Endothelial cell (in vitro differentiated cells): ENCODE measurements at places on chromosomes 6 and 20. TPM values are rescaled to one million over a fixed set of nuclear protein-coding genes. Genes with fewer than 3 reads are reported as not detected.

- no peaks in the 10 kb centered on the region for H3K27me3 ChIP-seq
- no peak overlapping the region for H3K27ac ChIP-seq
- H3K36me3 ChIP-seq: no peaks in the 10 kb centered on the region
- H3K4me1 ChIP-seq: no peaks in the 10 kb centered on the region
Measured at GRCh38 chr20:46545077-46545826, 5.2 kb downstream of the OCSTAMP start.

ENPP1 gene
- total RNA-seq: 32.4 TPM

- no peak overlapping the region for H3K4me3 ChIP-seq
- no peak for DNase-seq
- H3K4me1 ChIP-seq: no peaks in the 10 kb centered on the region
- H3K36me3 ChIP-seq: no peaks in the 10 kb centered on the region
- no peak overlapping the region for H3K27ac ChIP-seq
- H3K27me3 ChIP-seq: no peaks in the 10 kb centered on the region
Measured at GRCh38 chr6:145428706-145429105, 306.6 kb downstream of the EPM2A start.

DNA sequence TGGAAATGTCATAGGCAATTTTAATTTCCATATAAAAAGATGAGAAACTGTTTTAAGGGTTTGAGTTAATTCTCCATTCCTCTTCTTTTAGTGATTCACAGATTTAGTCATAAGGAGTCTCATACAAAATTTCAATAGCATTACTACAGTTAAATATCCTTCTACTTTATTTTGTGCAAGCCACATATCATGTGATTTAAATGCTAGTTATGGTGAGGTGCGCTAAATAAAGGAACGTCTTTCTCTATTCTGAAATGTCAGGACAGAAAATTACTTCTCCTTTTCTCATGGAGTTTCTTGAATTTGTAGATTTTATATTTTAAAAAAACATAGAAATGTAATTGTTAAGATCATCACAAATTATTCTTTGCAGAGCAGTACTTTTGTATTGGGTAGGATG, 50.0 kb upstream of the SUPT3H start:
- no peak overlapping the region for H3K4me3 ChIP-seq
- DNase-seq: no peak
- no peaks in the 10 kb centered on the region for H3K36me3 ChIP-seq
- H3K27ac ChIP-seq: no peak overlapping the region

DNA sequence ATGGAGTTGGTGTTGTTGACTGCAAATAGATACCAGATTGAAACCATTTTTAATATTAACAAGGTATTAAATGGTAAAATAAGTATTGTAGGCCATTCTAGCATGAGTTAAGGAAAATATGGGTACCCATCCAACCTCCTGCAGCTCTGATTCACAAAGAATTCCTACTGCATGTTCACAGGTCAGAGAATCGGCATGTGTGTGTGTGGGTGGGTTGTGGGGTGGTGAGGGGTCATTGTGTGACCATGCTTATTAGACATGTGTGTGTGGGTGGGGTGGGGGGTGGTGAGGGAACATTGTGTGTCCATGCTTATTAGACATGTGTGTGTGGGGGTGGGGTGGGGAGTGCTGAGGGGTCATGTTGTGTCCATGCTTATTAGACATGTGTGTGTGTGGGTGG, 3.2 kb downstream of the IYD start:
- no peak overlapping the region for H3K4me3 ChIP-seq
- no peaks in the 10 kb centered on the region for H3K27me3 ChIP-seq
- H3K4me1 ChIP-seq: no peaks in the 10 kb centered on the region
- DNase-seq: no peak
- no peak overlapping the region for H3K27ac ChIP-seq

DNA sequence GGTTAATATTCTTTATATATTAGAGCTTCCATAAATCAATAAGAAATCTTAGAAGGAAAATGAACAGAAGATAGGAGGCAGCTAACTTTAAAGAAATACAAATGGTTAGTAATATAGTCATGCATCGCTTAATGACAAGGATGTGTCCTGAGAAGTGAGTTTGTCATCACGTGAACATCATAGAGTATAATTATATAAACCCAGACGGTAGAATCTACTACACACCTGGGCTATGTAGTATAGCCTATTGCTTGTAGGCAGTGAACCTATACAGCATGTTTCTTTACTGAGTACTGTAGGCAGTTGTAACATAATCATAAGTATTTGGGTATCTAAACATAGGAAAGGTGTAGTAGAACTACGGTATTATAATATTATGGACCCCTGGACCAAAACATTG, 14.3 kb downstream of the TBPL1 start:
- H3K27me3 ChIP-seq: no peaks in the 10 kb centered on the region
- no peaks in the 10 kb centered on the region for H3K4me1 ChIP-seq
- no peak for DNase-seq

TFAP2D gene
- 0.31 TPM for total RNA-seq

TRIM31 gene
- not detected for total RNA-seq

SPEF1 gene
- total RNA-seq: 0.23 TPM

- DNase-seq: no peak
- no peaks in the 10 kb centered on the region for H3K36me3 ChIP-seq
- no peaks in the 10 kb centered on the region for H3K27me3 ChIP-seq
- peaks cover 7% of the 10 kb centered on the region for H3K4me1 ChIP-seq
- H3K4me3 ChIP-seq: no peak overlapping the region
Measured at GRCh38 chr20:17557675-17558006, 12.2 kb upstream of the DSTN start.

ARFGEF3 gene
- total RNA-seq: 6.4 TPM

GRCh38 chr6:40962241-40962640, 76.8 kb downstream of the UNC5CL start:
- no peak for DNase-seq
- H3K4me1 ChIP-seq: peaks cover 7% of the 10 kb centered on the region
- no peak overlapping the region for H3K4me3 ChIP-seq
- no peaks in the 10 kb centered on the region for H3K27me3 ChIP-seq

- H3K36me3 ChIP-seq: no peaks in the 10 kb centered on the region
- peaks cover 3% of the 10 kb centered on the region for H3K4me1 ChIP-seq
- DNase-seq: no peak
- H3K27ac ChIP-seq: peak overlapping the region; percentile 88
- peak overlapping the region; percentile 89 for H3K4me3 ChIP-seq
Measured at GRCh38 chr6:26044140-26045064, 42.8 kb upstream of the HFE start.

DNA sequence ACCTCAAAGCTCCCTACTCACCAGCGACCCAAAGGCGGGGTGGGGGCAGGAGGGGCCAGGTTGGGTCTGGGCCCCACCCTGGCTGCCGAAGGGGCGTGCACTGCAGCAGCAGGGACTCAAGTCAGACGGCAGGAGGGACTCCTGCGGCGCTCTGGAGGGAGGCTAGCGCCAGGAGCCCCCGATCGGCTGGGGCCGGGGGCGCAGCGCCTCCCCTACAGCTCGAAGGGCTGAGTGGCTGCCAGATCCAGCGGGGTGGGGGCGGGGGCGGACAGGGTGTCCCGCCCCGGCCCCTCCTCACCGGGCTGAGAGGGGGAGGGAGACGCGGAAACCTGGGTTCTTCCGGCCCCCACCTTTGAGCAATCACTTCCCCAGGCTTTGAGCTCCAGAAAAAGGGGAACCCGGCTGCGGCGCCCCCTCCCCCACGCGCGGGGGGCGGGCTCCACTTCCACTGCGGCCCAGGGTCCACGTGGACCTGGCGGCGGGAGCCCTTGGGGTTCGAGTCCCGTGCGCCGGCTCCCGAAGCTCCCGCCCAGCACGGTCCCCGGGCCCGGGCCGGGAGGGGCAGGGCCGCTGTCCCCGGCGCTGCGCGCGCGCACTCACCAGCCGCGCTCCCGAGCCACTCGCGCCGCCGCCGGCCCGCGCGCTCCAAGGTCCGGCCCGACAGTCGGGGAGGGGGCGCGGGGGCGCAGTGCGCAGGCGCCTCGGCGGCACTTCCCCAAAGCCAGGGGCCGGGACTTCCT, at the start of gene RGS19:
RGS19 (minus strand) TSS at position 246 of the 740 bp plus-strand sequence. CDS start 2,632 bp downstream, outside the sequence.
- DNase-seq: peak; percentile 76
- H3K36me3 ChIP-seq: no peaks in the 10 kb centered on the region
- H3K4me1 ChIP-seq: peaks cover 24% of the 10 kb centered on the region
- H3K27me3 ChIP-seq: peaks cover 12% of the 10 kb centered on the region
- no peak within 1 kb of the TSS for H3K27ac ChIP-seq

NKX2-2 gene
- 0.82 TPM for total RNA-seq

DNA sequence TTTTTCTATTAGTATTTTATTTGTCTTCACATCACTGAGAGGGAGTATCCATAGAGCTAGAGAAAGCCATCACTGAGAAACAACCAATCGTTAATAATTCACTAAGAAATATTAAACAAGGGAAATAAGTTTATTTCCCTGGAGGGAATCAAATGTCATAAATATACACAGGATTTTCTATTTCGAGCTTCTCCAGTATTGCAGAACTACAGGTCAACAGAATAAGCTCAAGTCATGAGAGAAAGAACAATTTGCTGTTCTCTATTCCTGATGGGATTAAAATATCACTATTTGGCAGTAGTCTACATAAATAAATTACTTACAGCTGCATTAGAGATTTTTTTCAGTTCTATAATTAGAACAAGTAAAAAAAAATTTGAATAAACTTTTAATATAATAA, 2.2 kb upstream of the FAM162B start:
- peaks cover 8% of the 10 kb centered on the region for H3K36me3 ChIP-seq
- H3K4me3 ChIP-seq: no peak overlapping the region
- H3K27me3 ChIP-seq: peaks cover 7% of the 10 kb centered on the region
- H3K4me1 ChIP-seq: peaks cover 8% of the 10 kb centered on the region
- H3K27ac ChIP-seq: no peak overlapping the region

DNA sequence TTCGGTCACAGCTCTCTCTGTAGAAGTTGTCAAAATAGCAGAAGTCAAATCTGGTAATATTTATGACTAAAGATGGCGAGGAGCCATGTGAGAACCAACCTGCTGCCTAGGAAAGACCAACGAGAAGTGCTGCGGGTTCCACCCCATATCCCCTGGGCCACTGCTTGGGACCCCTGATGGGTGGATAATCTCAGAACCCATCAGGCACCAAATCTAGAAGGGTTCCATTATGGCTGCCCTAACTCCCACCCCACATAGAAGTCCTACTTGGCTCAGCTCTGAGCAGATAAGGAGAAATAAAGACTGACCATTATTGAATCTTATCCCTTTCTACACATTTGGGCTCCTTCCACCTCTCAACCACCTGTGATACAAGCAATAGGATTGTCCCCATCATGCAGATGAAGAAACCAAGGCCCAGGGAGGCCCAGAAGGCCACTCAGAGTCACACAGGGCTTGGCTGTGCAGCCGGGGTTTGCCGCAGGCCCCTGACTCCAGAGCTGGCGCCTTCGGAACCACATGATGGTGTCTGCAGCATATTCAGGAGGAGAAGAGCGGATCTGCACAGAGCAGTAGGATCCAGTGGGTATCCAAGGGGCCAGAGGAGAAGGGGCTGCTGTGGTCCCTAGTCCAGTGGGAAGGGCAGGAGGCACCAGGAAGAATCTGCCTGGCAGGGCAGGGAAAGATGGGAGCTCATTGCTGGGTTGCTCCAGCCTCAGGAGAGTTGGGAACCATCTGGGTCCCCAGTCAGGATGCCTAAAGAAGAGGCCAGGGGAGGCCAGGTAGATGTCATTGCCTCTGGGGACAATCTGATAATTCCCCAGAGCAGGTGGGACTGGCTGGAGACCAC, 9.6 kb upstream of the PCMTD2 start:
- no peak overlapping the region for H3K4me3 ChIP-seq
- H3K4me1 ChIP-seq: no peaks in the 10 kb centered on the region
- peaks cover 11% of the 10 kb centered on the region for H3K27me3 ChIP-seq
- H3K27ac ChIP-seq: peak overlapping the region; percentile 30

GRCh38 chr6:100568255-100568654, 103.5 kb upstream of the SIM1 start:
- peaks cover 3% of the 10 kb centered on the region for H3K27me3 ChIP-seq
- H3K4me3 ChIP-seq: no peak overlapping the region
- H3K36me3 ChIP-seq: peaks cover 8% of the 10 kb centered on the region

DNA sequence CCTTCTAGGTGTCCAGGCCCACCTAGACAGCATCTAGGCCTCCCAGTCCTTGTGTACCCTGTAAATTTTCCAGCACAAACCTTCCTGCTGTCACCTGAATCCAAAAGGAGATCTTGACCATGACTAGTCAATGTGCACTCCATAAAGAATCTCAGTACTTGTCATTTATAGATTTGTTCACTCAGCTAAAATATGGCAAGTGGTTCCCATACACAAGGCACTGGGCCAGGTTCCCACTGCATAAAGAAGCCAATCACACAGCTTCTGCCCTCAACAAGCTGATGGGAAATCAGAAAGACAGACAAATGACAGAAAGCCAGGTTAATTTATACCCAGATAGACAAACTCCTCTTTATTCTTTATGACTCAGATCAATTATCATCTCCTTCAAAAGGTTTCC, 526.8 kb downstream of the CD83 start:
- H3K4me3 ChIP-seq: no peak overlapping the region
- H3K27ac ChIP-seq: no peak overlapping the region
- DNase-seq: no peak
- no peaks in the 10 kb centered on the region for H3K36me3 ChIP-seq
- peaks cover 15% of the 10 kb centered on the region for H3K4me1 ChIP-seq

- peak overlapping the region; percentile 95 for H3K27ac ChIP-seq
- DNase-seq: peak; percentile 88
- H3K36me3 ChIP-seq: no peaks in the 10 kb centered on the region
- H3K4me1 ChIP-seq: peaks cover 40% of the 10 kb centered on the region
Measured at GRCh38 chr6:7140631-7141378, 33.0 kb downstream of the RREB1 start.

DNA sequence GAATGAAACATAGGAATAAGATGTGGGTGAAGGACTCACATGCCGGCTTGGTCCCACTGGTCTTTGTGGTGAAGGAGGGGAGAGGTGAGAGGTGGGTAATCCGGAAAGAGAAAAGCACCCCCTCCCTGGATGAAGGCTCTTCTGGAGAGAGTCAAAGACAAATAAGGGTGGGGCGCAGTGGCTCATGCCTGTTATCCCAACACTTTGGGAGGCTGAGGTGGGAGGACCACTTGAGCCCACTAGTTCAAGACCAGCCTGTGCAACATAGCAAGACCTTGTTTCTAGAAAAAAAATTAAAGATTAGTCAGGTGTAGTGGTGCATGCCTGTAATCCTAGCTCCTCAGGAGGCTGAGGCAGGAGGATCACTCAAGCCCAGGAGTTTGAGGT, 3.1 kb downstream of the LTB start:
- H3K4me3 ChIP-seq: no peak overlapping the region
- peaks cover 11% of the 10 kb centered on the region for H3K27me3 ChIP-seq
- DNase-seq: no peak
- peaks cover 15% of the 10 kb centered on the region for H3K4me1 ChIP-seq
- no peaks in the 10 kb centered on the region for H3K36me3 ChIP-seq

EBF4 gene
- total RNA-seq: 5.9 TPM

- no peak overlapping the region for H3K4me3 ChIP-seq
- no peaks in the 10 kb centered on the region for H3K27me3 ChIP-seq
- H3K4me1 ChIP-seq: no peaks in the 10 kb centered on the region
- H3K27ac ChIP-seq: no peak overlapping the region
- no peaks in the 10 kb centered on the region for H3K36me3 ChIP-seq
Measured at GRCh38 chr6:123091091-123091895, 95.3 kb downstream of the CLVS2 start.

- H3K4me1 ChIP-seq: no peaks in the 10 kb centered on the region
- H3K4me3 ChIP-seq: no peak overlapping the region
- no peak overlapping the region for H3K27ac ChIP-seq
- no peak for DNase-seq
- H3K27me3 ChIP-seq: no peaks in the 10 kb centered on the region
Measured at GRCh38 chr6:130494729-130495128, 128.9 kb downstream of the TMEM200A start.

SIRPD gene
- not detected for total RNA-seq

TAAR9 gene
- total RNA-seq: not detected

FAM217A gene
- not detected for total RNA-seq
